ENCODE measurements at places on chromosomes 5 and 9.

GRCh38 chr5:139228201-139228803, 30.1 kb upstream of the SIL1 start:
- DNase-seq, result no peak

DNA sequence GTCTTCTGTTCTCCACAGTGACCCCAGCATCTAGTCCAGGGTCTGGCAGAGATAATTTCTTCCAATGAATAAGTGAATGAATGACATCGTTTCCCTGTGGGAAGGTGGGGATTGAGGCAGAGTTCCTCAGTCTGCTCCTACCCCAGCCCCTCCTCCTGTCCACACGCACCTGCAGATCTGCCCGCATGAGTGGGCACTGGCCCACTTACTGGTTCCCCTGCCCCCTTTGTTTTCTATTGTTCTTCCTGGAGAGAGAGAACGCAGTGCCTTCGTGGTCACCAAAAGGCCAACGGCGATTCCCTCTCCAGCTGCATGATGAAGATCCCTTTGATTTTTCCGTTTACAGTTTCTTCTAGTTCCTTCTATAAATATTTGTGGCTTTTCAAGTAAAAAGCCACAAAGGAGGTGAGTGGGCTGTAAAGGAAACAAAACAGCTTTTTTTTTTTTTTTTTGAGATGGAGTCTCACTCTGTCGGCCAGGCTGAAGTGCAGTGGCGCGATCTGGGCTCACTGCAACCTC, 5.8 kb upstream of the FPGS start:
- no peak for DNase-seq

DNA sequence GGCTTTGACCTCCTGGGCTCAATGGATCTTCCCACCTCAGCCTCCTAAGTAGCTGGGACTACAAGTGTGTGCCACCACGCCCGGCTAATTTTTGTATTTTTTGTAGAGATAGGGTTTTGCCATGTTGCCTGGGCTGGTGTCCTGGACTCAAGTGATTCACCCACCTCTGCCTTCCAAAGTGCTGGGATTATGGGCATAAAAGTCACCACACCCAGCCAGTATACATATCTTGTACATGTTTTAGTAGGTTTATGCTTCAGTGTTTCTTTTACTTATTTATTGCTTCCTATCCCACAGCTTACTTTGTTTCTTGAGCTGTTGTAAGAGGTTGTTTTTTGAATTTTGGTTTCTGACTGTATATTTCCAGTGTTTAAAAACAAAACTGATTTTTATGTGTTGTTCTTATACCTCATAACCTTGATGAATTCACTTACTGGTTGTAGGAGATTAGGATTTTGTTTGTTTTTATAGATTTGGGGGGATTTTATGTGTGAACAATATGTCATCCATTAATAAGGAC, 12.9 kb downstream of the FBXW5 start:
- DNase-seq, result no peak

GRCh38 chr5:169071-169727, 22.1 kb upstream of the LRRC14B start:
- DNase-seq, result no peak

- DNase-seq, result no peak
These were observed 8.3 kb downstream of the KIF12 start for GRCh38 chr9:114090798-114091197.

DNA sequence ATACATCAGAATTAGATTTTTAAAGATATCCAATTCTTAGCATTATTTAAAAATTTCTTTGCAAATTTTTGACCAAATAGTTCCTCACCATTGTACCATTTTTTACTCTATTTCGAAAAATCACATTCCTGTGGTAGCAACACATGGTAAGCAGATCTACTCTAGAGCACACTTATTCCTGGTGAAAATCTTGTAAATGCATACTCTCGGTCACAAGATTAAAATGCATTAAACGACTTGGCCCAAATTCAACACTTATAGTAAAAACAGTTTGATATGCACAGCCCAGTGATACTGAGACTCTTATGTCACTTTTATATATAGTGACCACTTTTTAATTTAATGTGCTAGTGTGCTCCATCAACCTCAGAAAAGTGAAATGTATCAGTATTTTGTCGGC, 208.8 kb upstream of the TARS1 start:
- DNase-seq, result no peak

GRCh38 chr5:50800410-50800809, 134.0 kb downstream of the PARP8 start:
- DNase-seq, result no peak

- DNase-seq, result no peak
These were observed 336.6 kb upstream of the DAB2 start for GRCh38 chr5:39761199-39761950.

DNA sequence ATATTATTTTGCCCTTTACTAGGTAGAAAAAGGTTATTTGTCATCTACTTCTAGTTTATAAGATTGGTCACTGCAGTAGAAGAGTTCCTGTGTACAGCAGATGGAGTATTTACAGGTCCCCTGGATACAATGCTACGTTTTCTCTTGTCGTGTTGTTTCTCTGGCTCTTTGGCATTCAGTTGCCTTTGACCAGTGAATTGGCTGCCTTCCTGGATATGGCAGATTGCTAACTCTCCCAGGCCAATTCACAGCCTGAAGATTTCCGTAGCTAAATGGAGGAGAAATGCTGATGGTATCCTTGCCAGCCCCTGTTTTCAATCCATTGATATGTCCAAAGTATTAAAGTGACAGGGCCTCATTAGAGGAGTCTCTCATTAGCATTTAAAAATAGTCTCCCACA, 32.5 kb upstream of the GNAQ start:
- no peak for DNase-seq

DNA sequence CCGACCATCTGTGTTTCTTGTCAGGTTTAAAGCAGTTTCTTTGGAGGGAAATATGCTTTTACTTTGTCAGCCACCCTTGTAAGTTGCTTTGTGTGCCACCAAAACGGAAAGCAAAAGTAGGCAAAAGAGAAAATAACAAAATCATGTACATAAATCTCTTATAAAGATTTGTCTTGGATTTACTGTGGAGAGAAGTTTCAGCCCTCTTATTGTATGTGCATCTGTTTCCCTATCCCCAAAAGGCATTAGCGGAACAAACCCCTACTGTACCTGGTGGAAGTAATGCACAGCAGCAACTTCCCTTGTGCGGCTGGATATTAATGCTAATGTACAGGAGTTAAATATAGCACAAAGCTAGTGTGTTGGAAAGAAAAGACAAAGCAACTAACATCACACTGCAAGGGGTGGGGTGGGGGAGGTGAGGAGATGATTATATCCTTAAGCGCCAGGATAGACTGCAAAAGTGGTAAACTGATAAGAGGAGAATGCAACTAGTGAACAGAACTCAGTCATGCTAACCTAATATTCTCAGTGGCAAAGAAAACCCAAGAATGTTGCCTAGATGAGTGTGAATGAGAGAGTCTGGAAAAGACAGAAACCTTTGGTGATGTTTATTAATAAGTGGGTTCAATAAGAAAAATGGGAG, 396.5 kb upstream of the MEF2C start:
- DNase-seq, result no peak
